ENCODE measurements at places on chromosomes 7 and 10.

DNA sequence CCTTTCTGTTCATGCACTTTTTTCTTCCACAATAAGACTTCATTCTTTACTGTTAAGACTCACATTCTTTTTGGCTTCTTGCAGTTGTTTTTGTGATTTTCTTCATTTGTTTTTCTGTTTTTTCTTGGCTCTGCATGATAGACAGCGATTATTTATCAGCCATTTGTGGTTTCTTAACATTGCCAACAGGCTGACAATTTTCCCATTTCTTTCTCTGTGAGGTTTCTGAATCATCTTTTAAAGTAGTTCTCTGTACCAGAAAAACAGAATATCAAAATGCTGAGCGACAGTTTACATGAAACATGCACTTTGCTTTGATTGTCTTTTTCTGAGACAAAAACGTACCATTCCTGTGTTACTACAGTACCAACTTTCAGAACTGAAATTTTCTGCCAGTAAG is 334.2 kb upstream of the MAGI2 start:
- DNase-seq: no peak

- DNase-seq: no peak
Measured at GRCh38 chr10:120644556-120645410, 187.8 kb downstream of the PLPP4 start.

DNA sequence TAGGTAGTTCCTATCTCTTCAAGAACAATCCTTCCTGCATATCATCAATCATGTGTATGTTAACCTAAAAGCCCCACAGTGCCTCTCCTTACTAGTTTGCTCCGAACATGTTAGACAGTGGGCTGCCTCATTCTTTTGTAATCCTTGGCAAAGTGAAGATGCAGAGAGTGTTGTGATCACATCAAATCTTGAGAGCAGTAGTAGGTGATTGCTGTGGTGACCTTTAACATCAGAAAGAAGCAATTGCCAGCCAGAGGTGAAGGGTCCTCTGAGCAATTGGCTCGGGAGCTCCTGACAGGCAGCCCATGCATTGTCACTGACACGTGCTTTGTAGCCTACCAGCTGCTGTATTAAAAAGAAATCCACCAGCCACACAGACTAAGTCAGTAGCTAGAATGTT is 19.6 kb upstream of the GSTK1 start:
- DNase-seq: no peak

- DNase-seq: no peak
Measured at GRCh38 chr10:133299224-133299623, 9.4 kb downstream of the TUBGCP2 start.

DNA sequence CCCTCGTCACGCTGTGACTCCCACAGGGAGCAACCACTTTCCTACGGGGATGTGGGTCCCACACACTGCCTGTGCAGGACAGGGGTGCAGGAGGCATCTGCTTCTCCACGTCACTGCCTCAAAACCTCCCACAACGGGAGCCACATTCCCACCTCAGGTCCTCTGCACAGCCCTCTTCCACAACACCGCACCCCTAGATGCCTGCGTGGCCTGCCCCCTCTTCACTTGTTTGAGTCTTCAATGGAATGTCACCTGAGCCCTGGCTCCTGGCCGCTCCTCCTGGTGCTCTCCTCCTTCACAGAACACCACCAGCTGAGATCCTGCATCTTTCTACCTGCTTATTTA is 73.6 kb downstream of the MAD1L1 start:
- no peak for DNase-seq

GRCh38 chr7:47956220-47956619 is 8.0 kb upstream of the PKD1L1 start:
- DNase-seq: no peak

GRCh38 chr10:31694126-31694685 is 234.4 kb downstream of the ARHGAP12 start:
- DNase-seq: no peak

- DNase-seq: no peak
Measured at GRCh38 chr7:98903246-98903645, 24.9 kb downstream of the TRRAP start.

GRCh38 chr7:50640779-50641178 is 75.6 kb upstream of the DDC start:
- no peak for DNase-seq

GRCh38 chr10:63522277-63522687 is 1.1 kb downstream of the REEP3 start:
- no peak for DNase-seq

DNA sequence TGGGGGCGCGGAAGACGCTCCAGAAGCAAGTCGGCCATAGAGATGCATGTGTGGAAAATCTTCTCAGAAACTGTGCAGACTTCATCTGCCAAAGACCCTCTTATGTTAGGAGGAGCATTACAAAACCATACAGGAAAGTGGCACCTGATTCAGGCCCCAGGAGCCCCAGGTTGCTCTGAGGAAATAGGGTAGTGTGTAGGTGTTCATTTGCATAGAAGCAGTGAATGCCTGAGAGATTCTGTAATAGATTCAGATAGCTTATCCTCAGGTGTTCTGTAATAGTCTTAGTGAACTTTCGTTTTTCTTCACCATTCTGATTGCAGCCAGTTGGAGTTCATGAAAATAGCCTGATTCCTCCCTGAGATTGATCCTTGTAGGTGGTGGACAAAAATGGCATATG is 106.4 kb upstream of the GJD4 start:
- DNase-seq: no peak

DNA sequence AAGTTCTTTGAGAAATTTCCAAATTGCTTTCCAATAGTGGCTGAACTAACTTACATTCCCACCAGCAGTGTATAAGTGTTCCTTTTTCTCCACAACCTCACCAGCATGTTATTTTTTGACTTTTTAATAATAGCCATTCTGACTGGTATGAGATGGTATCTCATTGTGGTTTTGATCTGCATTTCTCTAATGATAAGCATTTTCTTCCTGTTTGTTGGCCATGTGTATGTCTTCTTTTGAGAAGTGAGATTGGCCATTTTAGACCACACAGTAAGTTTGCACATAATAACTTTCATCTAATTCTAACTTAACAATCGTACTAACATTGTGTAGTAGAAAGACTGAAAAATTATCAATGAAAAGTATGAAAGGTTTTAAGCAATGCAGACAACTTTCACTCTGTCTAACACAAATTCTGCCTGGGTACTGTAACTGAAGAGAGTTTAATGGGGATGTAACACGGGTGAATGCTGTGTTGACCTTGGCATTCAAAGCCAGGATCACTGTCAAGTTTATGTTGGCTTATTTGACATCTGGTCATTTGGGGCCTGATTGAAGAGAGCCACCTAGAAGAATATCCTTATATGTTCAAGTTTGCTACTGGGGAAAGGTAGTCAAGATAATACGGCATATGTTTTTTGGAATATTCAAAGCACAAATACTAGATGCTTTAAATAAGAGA is 50.4 kb downstream of the FAM171A1 start:
- no peak for DNase-seq

- DNase-seq: no peak
Measured at GRCh38 chr10:70223728-70224127, 9.5 kb downstream of the PPA1 start.

DNA sequence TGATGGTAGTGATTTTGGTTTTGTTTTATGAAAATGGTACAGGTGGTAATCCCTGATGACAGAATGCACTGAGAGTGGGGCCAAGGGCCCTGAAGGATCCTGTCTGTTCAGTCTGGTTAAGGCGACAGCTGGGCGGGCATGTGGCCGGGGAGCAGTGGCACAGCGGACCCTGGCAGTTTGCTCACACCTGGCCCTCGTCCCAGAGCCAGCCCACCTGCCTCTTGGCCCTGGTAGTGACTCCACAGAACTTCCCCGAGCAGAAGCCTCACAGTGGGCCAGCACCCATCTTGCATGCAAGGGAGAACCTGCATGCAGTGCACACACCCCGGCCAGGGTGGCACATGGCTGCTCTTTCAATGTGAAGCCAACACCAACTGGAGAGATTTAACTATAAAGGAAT is 82.8 kb downstream of the ALOX5 start:
- DNase-seq: no peak

DNA sequence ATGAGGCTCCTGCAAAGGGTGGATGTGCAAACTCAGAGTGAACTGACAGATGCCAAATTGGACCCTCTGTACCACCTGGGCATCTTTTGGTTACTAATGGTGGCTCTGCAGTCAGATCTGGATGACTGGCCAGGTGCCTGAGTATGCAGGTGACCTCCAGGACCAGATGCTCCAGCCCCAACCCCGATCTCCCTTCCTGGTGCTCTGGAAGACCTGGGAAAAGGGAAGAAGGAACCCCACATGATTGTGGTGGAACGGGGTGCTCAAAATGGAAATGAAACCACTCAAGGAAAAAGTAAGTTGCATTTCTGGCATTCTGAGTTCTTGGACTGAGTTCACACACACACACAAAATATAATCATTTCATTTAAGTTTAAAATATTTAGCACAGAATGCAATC is 9.8 kb upstream of the AEBP1 start:
- DNase-seq: no peak

- no peak for DNase-seq
Measured at GRCh38 chr7:100745184-100745583, 11.8 kb downstream of the ZAN start.

GRCh38 chr10:132649651-132650360 is 112.2 kb downstream of the INPP5A start:
- no peak for DNase-seq

DNA sequence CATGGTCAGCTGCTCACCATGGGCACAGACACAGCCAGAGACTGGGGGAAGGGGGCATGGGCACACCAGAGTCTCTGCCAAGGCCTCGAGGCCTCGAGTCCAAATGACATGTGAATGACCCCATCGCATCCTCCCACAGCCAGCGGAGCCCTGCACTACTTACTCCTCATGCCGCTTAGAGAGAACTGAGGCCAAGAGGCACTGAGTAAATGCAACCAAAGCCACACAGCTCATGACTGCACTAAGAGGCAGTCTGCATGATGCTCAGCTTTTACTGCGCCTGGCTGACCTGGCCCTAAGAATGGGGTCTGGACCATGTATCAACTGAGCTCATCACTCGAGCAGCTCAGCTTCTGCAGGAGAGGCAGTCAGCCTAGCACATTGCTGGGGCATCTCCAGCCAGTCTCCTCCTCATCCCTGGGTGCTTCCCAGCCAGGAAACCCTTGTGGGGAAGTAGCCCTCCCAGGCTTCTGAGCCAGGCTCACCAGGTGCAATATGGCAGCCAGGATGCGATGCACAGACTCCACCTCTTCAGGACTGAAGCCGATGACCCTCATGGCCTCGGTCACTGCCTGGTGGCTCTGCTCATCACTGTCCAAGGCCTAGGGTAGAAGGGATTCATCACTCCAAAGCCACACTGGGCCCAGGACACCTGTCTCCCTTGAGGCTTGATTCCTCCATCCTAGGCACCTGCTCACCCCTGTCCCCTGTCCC is 7.5 kb downstream of the MYO1G start:
- no peak for DNase-seq

DNA sequence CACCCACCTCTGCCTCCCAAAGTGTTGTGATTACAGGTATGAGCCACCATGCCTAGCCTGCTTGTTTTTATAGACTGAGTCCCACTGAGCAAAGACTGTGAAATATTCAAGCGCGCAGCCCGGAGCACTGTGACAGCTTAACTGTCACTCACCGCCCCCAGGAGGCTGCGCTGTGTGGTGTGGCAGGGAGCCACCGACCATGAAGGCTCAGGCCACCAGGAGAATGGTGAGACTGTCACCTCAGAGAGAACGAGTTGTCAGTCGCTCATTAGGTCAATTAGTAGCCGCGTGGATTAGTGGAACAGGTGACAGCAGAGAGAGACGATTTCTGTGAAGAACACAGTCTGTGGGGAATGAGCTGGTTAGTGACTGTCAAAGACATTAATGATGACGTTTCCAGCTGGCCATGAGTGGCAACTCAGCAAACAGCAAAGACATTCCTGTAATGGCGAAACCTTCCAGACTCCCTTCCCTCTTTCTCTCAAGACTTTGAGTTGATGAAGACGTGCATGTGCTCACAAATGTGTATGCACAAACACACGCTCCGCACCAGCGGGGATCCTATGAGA is 64.5 kb downstream of the CYCS start:
- no peak for DNase-seq

DNA sequence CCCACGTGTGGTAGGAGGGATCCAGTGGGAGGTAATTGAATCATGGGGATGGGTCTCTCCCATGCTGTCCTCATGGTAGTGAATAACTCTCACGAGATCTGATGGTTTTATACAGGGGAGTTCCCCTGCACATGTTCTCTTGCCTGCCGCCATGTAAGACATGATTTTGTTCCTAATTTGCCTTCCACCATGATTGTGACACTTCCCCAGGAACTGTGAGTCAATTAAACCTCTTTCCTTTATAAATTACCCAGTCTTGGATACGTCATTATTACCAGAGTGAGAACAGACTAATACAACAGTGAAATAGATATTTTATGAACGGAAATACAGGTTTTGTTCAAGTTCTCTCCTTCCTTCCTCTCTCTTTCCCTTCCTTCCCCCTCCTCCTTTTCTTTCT is 15.8 kb downstream of the CALD1 start:
- no peak for DNase-seq

GRCh38 chr7:116990056-116990455 is 36.8 kb downstream of the ST7 start:
- no peak for DNase-seq

DNA sequence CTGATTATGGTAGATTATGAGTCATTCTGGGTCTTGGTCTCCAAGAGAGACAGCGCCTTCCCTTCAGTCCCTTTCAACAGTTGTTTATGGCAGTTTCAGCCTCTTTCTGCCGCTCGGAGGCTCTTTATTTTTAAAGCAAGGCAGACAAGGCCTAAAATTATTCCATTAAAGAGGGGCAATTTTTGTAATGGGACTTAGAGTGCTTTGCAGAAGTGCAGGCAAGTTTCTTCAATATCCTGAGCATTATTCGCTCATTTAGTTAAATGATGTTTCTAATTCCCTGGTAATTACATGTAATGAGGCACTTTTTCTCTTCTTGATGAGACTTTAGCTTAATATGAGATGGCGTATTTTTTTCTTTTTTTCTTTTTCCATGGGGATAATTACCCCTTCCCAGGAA is 33.6 kb downstream of the BUB3 start:
- DNase-seq: no peak

DNA sequence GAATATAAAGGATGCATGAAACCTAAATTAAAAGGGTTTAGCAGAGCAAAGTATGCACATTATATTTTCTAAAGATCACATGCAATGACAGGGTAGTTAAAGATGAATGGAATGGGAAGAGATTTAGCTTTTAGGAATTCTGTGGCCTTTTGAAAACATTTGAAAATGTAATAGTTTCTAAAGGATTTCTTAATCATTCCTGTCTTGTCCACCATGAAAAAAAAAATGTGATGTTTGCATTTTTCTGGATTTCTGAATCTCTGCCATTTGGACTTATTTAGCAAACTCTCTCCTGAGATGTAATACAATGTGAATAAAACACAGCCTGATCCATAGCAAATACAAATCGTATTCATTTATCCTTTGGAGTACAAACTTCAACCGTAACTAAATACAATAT is 126.6 kb upstream of the RAB11FIP2 start:
- DNase-seq: no peak

DNA sequence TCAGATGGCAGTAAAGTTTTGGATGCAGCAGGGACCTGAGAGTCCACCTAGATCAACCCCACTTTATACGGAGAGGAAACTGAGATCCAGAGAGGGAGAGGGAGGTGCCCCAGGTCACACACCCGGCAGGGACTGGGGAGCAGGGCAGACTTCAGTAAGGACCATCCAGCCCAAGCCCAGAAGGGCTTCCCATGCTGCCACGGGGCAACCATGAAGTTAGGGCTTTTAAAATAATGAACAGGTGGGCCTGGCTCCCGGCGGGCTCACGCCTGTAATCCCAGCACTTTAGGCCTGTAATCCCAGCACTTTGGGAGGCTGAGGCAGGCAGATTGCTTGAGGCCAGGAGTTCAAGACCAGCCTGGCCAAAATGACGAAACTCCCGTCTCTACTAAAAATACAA is 98.5 kb downstream of the HIP1 start:
- no peak for DNase-seq
